ENCODE measurements at places on chromosomes 3 and 15.

GRCh38 chr3:47283591-47284364 is 1.0 kb downstream of the KLHL18 start:
- no peak for DNase-seq

- DNase-seq, result no peak
Observed at GRCh38 chr3:181637456-181637855, 74.3 kb upstream of the SOX2 start.

GRCh38 chr15:66131200-66131599 is 122.3 kb downstream of the MEGF11 start:
- no peak for DNase-seq

DNA sequence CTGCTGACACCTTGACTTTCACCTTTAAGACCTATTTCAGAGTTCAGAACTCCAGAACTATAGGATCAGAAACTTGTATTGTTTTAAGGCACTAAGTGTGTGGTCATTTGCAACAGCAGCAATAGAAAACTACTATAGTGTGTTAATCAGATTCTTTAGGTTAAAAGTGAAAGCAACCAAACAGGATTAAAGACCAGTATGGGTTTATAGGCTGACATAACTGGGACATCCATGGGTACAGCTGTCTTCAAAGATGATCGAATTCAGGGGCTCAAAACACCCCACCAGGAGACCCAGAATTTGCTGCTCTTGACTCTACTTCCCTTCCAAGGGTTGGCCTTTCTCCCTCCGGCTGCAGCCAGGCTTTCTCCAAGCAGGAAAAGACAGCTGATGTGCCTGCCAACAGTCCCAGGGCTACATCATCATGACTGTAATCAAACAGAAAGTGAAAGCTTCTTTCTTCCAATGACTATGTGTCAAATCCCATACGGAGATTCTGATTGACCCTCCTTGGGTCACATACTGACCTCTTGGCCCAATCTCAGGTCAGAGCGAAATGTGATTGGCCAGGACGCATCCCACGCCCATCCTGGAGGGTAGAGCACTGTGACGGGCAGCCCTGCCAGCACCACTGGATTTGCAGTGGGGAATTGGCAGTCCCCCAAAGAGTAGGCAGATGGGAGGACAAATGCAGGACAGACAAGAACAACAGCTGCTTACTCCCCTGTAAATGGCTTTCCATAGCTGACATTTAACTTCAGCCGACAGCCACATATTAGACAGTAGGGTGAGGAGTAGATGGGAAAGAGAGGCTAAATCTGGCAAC is 51.4 kb upstream of the RNF7 start:
- peak; percentile 56 for DNase-seq

GRCh38 chr3:14345496-14346150 is 56.8 kb upstream of the SLC6A6 start:
- no peak for DNase-seq

GRCh38 chr15:89827829-89828228 is 13.2 kb upstream of the ANPEP start:
- DNase-seq, result no peak

- no peak for DNase-seq
Observed at GRCh38 chr3:37096975-37097374, 77.4 kb downstream of the LRRFIP2 start.

- DNase-seq, result no peak
Observed at GRCh38 chr3:124156866-124157712, 165.2 kb upstream of the ROPN1 start.

DNA sequence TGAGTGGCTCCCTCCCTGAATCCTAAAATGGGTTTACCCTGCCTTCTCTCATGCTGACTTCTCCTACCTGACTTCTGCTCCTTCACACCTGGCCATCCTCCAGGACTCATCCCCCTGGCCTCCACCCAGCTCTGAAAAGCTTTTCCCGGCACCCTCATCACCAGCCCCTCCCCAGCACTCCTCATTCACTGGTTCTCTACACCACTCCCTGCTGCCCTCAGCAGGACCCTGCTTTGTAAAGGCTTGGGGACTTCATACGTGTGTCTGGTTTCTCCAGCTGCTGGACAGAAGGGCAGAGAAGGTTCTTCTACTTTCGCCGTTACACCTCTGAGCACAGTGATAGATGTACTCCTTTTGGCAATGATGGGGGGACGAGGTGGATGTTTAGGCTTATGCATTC is 184.9 kb upstream of the UBE3A start:
- DNase-seq, result no peak

DNA sequence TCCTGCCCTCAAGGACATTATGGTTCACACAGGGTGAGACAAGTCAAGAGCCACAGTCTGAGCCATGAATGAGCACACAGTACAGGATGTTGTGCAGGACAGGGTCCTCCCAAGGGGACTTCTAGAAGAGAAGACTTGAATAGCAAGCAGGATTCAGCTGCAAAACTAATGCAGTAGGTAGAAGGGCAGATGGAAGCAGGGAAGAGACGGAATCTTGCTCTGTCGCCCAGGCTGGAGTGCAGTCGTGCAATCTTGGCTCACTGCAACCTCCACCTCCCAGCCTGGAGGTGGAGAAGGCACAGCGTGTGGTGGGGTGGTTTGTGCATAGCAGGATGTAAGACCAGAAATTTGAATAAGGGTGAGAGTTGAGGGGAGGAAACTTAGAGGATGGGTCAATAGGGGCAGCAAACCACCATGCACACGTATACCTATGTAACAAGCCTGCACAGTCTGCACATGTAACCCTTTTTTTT is 8.0 kb downstream of the BCL2L10 start:
- DNase-seq, result no peak

- no peak for DNase-seq
Observed at GRCh38 chr3:134816623-134817022, 21.6 kb downstream of the EPHB1 start.

DNA sequence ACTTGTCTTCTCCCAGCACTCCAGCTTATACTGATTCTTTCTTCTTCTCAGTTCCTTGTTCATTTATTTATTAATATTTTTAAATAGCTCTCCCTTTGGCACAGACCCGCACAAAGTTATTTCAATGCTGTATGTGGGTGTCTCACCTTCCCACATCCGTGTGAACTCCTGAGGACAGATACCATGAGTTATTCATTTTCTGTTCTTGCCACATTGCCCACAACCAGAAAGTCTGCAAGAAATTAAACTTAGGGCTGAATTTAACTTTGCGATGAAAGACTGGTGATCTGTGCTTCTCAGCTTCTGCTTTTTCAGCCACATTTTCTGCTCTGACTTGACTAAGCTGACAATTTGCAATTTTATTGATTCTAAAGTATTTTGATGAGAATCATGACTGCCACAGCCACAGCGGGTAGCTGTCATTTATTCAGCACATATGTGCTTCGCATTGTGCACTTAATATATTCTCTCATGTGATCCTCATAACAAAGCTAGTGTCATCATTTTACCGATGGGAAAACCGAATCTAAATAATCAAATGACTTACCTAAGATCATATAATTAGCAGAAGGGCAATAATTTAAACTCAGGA is 569.8 kb downstream of the EDEM1 start:
- no peak for DNase-seq

DNA sequence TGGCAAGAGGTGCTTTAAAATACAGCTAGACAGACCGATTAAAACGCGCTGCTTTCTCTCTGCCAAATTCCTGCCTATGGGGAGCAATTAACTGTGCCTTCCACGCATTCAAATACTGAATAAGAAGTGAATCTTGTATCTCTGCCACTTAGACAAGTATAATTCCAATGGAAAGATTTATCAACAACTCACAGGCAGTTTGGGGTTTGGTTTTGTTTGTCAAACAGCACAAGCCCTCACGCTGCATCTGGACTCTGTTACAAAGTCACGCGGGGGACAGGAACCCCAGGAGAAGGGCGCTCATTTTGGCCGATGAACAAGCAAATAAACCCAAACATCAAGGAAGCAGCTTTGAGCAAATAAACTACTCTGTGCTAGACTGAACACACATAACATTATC is 61.8 kb upstream of the TMCO5A start:
- DNase-seq, result no peak

- no peak for DNase-seq
Observed at GRCh38 chr3:46097691-46098241, 70.5 kb upstream of the XCR1 start.

GRCh38 chr3:53482227-53482626 is 12.2 kb upstream of the CACNA1D start:
- DNase-seq, result no peak

GRCh38 chr3:141052201-141053069 is 1.3 kb downstream of the SPSB4 start:
- peak; percentile 51 for DNase-seq
